ENCODE measurements at places on chromosomes 4 and X.

DNA sequence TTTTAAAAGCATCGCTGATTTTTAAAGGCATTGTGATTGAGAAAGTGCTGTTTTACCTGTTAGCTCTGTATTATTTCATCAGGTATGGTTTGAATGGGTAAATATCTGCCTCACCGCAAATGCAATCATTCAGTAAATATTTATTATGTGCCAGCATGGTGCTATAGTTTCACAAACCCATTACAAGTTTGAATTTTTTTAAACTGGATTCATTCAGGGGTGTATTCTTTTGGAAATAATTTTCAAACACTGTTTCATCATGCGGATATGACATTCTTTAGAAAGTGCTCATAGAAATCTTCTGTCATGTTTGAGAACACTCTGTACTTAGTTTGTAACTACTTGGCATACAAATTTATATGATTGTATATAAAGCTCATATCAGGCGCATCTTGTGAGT is 37.2 kb downstream of the LIMCH1 start:
- DNase-seq = no peak

DNA sequence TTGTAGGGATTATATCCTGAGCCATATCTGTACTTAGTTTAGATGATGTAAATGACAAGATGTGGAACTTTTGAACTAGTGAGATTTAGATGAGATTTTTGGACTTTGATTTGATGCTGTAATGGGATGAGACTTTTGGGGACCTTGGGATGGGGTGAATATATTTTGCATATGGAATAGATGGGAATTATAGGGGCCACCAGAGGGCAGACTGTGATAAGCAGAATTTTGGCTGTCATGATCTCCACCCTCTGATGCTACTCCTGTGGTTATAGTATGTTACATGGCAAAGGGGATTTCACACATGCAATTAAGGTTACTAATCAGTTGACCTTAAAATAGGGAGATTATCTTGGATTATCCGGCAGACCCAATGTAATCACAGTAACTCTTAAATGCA is 214.0 kb upstream of the NHS start:
- DNase-seq = no peak

- peak; percentile 16 for DNase-seq
Observed at GRCh38 chr4:89509708-89510281, 202.2 kb upstream of the GPRIN3 start.

- DNase-seq = no peak
Observed at GRCh38 chr4:25723409-25723808, 67.8 kb downstream of the SLC34A2 start.

GRCh38 chr4:104490770-104491480 is 3.8 kb downstream of the CXXC4 start:
- DNase-seq = peak; percentile 24

DNA sequence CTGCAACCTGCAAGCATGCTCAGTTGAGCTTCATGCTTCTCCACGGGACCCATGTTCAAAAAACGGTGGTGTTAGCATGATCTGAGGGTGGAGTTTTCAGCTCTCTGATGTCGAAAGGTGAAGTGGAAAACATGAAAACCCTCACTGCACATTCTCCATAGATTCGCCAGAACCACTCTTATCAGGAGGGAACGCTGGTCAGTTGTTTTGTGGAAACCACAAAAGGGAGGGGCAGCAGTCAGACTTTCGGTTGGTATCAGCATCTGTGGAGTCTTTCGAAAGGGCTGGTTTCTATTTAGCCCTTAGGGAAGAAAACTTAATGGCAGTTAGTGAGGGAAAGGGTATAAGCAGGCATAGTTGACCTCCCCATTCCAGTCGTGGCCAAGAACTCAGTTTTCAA is 12.6 kb downstream of the PPA2 start:
- no peak for DNase-seq

- DNase-seq = no peak
Observed at GRCh38 chr4:40227284-40227683, 30.5 kb downstream of the RHOH start.

DNA sequence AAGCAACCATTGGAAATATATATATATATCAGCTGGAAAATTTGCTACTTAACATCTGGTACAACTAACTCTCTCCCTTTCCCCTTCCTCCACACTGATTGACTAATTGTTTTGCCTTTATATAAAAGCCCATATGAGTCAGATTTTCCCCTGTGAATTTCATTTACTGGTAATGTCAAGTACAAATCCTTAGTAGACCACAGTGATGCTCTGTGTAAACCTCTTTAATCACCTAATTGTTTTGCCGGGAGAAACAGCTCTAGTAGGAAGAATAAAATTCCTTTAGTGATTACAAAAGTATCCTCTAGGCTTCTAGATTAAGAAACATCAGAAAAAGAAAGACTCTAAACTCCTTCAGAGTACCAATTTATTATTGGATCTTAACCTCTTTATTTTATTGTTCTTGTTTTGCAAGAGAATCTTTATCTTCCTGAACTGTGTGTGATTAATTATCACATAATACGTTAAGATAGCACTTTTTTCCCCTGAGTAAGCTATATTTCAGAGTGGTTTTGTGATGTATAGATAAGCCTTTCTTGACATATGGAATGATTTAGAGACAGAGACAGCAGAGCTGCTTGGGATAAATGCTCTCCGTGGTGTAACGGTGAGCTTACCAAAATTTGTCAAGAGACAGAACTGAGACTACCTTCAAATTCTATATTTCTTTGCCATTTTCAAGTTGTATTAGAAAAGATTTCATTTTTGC is 1606.4 kb upstream of the TENM3 start:
- DNase-seq = no peak

- no peak for DNase-seq
Observed at GRCh38 chrX:131630534-131630933, 86.7 kb downstream of the OR13H1 start.

GRCh38 chr4:27414887-27415731 is 554.5 kb downstream of the STIM2 start:
- DNase-seq = no peak

GRCh38 chr4:153521999-153522801 is 56.0 kb downstream of the TMEM131L start:
- DNase-seq = no peak

GRCh38 chr4:53781629-53782457 is 190.6 kb upstream of the LNX1 start:
- peak; percentile 47 for DNase-seq

- no peak for DNase-seq
Observed at GRCh38 chr4:141899541-141899940, 263.2 kb downstream of the IL15 start.

GRCh38 chr4:153159016-153159415 is 45.2 kb upstream of the TRIM2 start:
- DNase-seq = no peak

GRCh38 chrX:21993265-21993664 is 38.9 kb upstream of the PHEX start:
- no peak for DNase-seq

DNA sequence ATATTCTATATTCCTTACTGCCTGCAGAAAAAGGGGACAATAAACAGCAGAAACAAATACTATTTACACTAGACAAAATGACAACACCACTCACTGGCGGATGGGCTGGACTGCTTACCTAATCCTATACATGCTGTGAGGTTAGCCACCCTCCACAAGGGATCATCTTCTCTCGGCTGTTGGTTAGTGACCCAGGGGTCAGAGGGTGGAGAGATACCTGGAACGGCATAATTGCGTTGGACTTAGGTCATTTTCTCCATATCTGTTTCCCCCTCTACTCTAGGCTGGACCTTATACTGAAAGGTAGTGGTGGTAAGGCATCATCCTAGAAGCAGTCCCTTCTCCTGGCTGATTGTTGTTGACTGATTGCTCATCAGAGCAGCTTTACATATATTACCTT is 286.8 kb upstream of the UGT8 start:
- no peak for DNase-seq

- DNase-seq = no peak
Observed at GRCh38 chrX:65707151-65707550, 39.7 kb downstream of the MSN start.

- no peak for DNase-seq
Observed at GRCh38 chrX:148670277-148670676, 169.9 kb downstream of the AFF2 start.

- DNase-seq = no peak
Observed at GRCh38 chr4:3335385-3335784, 42.6 kb downstream of the RGS12 start.

DNA sequence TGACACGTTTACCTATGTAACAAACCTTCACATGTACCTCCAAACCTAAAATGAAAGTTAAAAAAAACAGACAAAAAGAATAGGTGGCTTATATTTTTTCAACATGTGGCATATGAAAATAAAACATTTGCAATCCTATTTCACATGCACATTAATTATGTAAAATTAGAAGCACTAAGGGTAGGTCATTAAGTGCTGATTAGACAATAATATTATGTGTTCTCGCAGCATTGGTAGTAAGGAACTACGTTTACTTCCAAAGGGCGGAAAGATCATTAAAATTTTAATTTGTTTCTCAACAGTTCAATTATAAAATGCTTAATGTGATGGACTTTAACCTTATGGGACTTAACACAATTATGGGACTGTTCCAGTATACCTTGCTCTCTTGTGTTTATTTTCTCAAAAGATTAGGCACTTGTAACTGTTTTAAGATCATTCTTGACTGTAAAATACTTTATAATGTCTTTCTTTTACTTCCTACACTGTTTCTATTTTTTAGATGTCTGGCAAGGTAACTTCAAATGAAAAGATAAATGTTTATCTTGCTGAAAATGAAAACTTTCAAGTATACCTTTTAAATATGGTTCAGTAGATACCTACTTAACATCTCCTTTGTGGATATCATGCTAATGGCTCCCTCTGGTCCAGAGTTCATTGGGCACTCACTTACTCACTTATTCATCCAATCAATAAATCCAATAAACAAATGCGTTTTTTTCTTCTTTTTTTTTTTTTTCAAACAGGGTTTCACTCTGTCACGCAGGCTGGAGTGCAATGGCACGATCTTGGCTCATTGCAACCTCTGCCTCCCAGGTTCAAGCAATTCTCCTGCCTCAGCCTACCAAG is 202.0 kb downstream of the ARAP2 start:
- no peak for DNase-seq

- no peak for DNase-seq
Observed at GRCh38 chrX:142977128-142977914, 48.4 kb upstream of the SPANXN4 start.
